Activated naive CD4-positive, alpha-beta T cell (primary cell): ENCODE measurements at places on chromosomes 7 and 10.

DNA sequence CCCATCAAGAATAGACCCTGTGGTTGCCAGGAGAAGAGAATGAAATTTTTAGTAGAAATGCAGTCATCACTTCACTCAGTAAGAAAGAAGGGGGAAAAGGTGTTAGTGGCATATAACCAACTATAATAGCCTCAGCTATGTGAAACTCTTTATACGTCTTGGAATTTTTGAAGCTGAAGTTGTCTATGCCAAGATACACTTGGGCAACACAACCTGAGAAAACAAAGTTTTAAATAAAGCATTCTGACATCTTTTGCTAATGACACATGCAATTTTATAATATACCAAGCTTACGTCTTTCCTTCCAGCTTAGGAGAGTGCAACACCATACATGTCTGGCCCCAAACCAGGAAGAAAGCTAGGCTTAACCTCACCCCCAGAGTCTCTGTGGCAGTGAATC, 40.8 kb upstream of the ZNF438 start:
- no peak for DNase-seq

GRCh38 chr10:73131913-73132686, 21.8 kb downstream of the NUDT13 start:
- DNase-seq = no peak

DNA sequence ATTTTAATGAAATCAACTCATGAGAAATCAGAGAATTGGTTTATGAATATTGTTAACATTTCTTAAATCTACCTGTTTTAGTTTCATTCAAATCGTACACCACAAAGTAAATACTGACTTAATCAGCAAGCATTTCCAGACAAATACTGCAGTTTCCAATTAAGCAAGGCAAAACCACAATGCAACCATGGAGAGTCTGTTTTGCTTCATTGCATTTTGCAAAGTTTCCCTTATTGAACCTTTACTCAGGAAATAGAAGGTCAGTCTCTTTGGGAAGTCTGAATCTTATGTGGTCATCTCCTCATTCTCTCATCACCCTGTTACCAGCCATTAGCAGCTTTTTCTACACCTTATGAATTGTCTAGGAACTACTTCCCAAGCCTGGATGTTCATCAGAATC, 400.5 kb downstream of the IPMK start:
- no peak for DNase-seq

- no peak for DNase-seq
Observed at GRCh38 chr10:98410135-98410743, 4.7 kb downstream of the PYROXD2 start.

GRCh38 chr10:31142026-31142425, 110.4 kb upstream of the ZNF438 start:
- no peak for DNase-seq

- no peak for DNase-seq
Observed at GRCh38 chr10:78351283-78351682, 317.6 kb downstream of the RPS24 start.

DNA sequence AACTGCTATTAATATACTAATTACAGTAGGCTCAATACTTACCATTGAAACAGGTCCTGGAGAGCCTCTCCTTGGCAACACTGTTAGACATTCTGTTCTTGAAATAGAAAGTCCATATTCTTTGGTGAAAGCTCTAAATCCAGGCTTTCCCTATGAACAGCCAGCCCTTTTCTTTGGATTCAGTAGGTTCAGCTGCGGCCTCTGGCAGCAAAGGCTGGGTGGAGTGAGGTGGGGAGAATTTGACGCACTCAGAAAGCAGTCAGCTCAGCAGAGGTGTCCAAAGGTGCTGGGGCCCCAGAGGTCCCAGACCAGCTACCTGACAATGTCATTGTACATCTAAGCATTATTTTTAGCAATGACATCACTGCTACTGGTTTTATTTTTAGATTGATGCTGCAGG, 146.1 kb downstream of the GRK5 start:
- DNase-seq = no peak

DNA sequence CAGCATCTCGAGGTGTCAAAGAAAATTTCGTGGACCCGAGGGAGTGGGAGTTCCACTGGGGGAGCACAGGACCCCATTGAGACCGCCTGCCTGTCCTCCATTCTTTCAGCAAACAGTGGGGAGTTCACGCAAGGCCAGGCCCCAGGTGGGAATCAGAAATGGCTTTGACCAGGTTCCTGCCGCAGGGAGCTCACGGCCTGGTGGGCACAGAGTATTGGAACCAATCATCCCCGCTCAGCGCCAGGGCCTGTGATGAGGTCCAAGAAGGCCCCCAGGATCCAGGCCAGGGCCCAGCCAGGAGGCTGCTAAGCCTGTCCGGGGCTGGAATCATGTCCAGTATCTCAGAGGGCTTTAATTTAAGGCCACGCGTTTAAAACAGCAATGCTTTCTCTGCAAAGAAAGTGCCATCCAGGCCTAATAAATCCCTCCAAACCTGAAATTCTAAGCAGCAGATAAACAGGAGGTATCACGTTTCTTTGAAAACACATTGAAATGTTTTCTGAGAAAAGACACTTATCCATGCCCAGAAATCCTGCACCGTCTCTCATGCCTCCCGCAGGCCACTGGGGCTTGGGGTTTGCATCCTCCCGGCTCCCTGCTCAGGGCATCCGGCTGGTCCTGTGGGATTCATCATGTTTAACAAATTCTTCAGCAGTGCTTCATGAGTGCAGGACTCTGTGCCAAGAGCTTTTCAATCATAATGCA, 125.7 kb downstream of the OAT start:
- no peak for DNase-seq

DNA sequence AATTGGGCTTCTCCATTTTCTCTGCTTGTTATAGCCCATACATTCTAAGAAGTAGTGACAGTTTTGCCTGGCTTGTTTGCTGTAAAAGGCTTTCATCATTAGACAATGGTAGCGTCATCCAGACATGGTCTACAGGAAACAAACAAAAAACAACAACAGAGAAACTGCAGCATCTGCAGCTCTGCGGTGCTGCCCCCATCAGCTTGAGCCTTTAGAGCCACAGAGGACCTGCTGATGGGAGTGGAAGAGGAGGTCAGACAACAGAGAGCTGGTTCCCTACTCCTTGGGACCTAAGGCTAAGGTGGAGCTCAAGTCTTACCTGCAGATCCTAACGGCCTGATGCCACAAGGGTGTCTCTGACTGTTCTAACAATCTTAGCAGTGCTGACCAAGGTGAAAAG, 3.1 kb downstream of the INA start:
- DNase-seq = no peak

DNA sequence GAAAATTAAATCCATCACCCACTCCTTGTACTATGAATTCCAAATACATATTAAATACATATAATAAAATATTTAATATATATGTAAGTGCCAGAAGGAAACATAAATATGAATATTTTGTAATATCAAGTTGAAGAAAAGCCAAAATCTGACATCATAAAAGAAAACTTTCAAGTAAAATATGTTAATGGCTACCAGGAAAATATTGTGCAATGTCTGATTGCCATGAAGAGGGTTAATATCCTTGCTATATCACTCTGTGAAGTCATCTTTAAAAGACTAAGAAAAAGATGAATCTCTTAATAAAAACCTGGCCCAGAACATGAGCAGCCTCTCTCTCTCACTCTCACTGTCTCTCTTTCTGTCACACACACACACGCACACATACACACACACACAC, 130.2 kb downstream of the EGFR start:
- no peak for DNase-seq

- DNase-seq = no peak
Observed at GRCh38 chr7:51160411-51160810, 156.2 kb downstream of the COBL start.

DNA sequence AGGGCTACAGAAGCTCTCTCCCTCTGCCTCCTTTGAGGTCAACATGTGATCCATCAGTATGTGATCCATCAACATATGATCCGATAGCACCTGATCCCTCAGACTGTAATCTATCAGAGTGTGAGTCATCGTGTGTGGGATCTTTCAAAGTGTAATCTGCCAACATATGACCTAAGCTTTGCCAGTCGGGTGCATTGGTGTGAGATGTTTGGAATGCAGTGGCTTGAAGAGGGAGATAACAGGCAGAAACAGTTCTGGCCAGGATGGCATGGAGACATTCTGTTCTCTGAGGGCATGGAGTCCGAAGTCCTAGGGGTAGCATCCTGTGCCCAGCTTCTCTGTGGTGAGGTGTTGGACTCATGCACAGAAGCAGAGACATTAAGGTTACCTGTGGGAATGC, 217.7 kb upstream of the ETV1 start:
- no peak for DNase-seq

GRCh38 chr10:62735464-62736167, 68.9 kb upstream of the ADO start:
- DNase-seq = no peak

- DNase-seq = no peak
Observed at GRCh38 chr10:122279725-122280141, 8.6 kb downstream of the BTBD16 start.

DNA sequence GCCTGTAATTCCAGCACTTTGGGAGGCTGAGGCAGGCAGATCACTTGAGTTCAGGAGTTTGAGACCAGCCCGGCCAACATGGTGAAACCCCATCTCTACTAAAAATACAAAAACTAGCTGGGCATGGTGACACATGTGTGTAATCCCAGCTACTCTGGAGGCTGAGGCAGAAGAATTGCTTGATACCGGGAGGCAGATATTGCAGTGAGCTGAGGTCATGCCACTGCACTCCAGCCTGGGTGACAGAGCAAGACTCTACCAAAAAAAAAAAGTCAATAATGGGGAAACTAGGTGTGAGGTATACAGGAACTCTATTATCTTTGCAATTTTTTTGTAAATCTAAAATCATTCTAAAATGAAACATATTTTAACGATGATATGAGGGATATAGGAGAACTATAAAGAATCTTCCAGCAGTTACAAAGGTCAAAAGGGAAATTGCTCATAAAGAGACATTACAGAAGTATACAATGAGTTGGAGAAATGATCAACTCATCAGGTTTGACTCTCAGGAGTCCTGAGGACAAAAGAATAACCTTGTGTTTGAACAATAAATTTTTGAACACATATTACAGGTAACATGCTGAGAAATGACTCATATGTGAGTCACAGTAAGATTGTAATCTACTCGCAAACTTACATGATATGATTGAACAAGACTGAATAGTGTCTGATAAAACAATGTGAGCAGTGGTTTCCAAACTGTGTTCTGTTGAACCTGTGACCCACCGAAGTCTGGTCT, 272.6 kb downstream of the FGFR2 start:
- DNase-seq = no peak

DNA sequence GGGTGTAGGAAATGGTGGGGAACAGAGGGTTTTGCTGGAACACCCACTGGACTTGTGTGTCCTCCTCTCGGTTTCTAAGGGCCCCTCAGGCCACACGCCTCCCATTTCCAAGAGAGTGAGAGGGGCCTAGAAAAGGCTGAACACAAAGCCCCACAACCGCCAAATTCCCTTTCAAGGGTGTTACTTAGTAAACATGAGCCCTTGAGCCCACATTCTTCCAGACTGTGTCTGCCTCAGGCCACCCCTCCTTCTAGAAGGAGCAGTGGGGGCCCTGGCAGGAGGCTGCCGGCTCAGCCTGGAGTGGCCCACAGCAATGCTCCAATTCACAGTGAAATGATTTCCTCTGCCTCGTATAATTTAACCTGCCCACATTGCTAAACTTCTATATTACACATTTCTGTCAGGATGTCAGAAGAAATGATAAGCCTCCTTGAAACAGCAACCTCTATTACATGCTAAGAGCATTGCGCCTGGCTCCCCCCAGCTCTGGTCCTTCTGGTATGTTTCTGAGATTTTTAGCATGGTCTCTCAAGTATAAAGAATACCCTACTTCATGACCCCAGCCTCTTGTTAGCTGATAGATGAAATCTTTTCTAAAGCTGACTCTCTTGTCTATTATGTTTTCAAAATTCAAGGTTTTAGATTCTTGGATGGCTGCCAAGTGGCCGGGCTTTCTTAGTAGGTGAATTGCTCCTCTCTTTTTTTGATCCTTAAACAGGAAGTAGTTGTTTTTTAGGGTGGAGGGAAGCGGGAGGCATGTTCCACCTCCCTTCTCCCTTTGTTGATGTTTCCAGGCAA, 673.9 kb upstream of the GALNT17 start:
- DNase-seq = no peak

DNA sequence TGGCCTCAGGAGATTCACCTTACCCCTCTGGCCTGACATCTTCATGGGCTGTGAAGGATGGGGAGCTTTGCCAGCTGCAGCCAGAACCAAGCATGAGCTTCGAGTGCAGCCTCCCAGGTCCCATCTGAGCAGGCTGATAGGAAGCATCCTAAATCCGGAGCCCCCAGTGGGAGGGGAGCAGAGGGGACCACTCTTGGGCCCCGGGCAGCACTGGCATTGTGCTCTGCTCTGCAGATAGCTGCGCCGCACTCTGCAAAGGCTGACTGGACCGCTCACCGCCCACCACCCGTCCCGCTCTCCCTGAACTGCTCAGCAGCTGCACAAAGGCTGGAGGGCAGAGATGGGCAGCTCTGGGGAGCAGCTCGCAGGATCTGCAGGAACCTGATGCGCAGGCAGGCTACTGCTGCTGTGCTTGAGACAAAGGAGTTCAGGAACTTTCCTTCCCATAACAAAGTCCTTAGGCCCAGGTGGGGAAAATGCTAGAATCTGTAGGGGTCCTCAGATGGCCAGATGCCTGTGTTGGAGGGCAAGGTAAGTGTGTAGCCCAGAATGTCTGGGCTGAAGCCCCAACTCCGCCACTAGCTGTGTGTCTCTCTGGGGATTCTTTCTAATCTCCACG, 51.8 kb downstream of the ARHGAP22 start:
- no peak for DNase-seq

DNA sequence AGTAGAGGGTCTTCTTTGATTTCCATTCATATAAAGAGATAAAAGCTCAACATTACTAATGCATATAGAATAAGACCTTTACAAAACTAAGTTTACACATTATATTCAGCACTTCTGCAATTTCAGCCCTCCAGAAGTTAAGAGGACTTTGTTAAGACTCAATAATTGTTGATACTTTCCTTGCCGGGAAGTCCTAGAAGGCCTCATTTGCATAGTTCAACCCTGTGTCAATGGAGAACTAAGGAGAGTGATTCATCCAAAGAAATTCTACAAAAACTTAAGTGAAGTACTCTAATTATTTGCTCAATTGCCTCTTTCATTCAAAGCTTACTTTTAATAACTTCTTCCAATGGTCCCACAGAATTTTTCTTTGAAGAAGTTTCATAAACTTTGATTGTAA, 1060.3 kb upstream of the CELF2 start:
- DNase-seq = no peak

DNA sequence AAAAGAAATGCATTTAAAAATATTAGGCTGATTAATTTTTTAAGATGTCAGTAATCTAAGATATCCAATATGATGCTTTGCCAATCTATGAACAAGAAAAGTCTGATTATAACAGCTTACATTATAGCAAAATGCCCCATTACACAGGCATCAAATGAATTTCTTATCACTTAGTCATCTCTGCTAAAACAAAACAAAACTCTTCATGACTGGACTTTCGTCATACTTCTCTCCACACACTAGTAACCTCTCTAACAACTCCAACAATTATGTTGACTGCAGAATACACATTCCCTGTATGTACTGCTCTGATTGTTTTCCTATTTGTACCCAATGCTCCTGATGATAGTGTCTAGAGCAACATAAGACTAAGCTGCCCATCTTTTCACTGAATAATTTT, 3.8 kb upstream of the MKI67 start:
- DNase-seq = no peak

DNA sequence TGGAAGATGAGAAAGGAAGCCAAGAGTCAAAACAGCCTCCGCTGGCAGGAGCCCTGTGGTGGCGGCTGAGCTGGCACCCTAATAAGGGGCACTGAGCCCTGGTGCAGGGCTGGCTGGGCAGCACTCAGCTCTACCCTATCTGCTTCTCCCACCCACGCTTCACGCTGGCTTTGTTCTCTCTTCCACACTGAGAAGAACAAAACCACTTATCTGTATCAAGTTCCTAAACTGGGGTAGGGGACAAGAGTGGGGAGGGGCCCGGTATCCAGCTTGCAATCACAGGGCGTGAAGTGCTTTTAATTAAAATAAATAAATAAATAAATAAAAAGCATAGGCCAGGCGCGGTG, 52.1 kb downstream of the FAM53B start:
- DNase-seq = no peak
